Airway epithelial cell (primary cell): ENCODE measurements at places on chromosomes 1 and 21. TPM values are rescaled to one million over a fixed set of nuclear protein-coding genes. Genes with fewer than 3 reads are reported as not detected.

Gene ANKRD65
- total RNA-seq = 21.4 and 24.3 TPM in 2 replicates

Gene DNALI1
- total RNA-seq = 1.8 and 3.3 TPM in 2 replicates

Gene CR1L
- total RNA-seq = 0.07 TPM in 1 of 2 replicates, not detected in the other

Gene PRDM16
- total RNA-seq = 0.46 and 2.0 TPM in 2 replicates

Gene TMEM125
- total RNA-seq = 8.4 and 11.8 TPM in 2 replicates

Gene PLA2G4A
- total RNA-seq = 5.1 and 7.5 TPM in 2 replicates
